Stimulated activated CD4-positive, alpha-beta T cell treated with anti-CD3 and anti-CD28 coated beads, Interleukin-4, amount 100 ng/mL, for 24 hours (primary cell): ENCODE measurements at places on chromosomes 6 and 20.

DNA sequence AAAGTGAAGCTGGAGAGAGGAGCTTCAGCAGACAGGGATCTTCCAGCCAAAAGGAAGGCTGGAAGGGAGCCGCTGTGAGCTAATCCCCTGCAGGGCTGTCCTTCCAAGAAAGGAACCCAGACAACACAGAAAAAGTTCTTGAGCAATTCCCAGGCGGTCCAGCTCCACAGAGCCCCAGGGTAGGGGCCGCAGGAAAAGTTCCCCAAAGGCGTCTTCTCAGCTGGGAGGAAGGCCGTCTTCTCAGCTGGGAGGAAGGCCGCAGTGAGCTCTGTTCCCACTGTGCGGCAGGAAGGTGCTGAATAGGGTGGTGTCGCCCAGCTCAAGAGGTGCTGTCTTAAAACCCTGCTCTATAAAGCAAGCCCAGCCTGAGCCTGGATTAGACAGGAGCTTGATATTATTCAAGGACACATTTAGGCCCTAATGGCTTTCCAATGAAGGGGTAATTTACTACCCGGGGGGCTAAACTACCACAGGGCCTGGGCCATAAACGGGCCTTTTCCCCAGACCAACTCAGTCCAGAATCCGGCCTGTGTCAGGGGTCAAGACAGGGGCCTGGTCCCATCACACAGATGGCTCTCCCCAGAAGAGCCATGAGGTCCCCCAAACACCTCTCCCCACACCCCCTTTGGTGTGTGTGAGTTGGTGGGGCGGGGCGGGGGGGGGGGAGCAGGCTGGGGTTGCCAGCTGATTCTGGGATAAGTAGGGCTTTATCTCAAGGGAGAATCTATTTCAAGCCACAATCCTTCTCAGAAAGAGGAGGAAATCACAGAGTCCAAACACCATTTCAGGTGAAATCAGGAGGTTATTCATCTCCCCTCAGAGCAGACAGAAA, 103.6 kb downstream of the NOL4L start:
- DNase-seq: no peak

- no peak for DNase-seq
These were observed 117.4 kb upstream of the RPS6KA2 start for GRCh38 chr6:166744223-166745134.

DNA sequence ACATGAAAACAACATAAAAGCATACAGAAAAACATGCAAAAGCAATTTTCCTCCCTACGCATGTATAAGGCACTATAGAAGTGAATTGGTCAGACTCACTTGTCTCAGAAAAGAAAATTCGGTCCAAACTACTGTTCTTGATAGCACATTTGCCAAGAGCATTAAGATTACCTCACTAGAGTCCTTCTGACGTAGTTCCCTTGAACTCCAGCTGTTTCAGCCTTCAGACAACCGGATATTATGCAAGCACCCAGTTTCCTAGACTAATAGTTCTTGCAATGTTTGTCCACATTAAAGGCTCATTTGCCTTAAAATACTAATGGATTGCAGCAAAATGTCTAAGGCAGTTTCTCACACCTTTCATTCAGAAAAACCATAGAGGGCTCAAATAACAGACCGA, 2.5 kb upstream of the CASS4 start:
- DNase-seq: no peak

DNA sequence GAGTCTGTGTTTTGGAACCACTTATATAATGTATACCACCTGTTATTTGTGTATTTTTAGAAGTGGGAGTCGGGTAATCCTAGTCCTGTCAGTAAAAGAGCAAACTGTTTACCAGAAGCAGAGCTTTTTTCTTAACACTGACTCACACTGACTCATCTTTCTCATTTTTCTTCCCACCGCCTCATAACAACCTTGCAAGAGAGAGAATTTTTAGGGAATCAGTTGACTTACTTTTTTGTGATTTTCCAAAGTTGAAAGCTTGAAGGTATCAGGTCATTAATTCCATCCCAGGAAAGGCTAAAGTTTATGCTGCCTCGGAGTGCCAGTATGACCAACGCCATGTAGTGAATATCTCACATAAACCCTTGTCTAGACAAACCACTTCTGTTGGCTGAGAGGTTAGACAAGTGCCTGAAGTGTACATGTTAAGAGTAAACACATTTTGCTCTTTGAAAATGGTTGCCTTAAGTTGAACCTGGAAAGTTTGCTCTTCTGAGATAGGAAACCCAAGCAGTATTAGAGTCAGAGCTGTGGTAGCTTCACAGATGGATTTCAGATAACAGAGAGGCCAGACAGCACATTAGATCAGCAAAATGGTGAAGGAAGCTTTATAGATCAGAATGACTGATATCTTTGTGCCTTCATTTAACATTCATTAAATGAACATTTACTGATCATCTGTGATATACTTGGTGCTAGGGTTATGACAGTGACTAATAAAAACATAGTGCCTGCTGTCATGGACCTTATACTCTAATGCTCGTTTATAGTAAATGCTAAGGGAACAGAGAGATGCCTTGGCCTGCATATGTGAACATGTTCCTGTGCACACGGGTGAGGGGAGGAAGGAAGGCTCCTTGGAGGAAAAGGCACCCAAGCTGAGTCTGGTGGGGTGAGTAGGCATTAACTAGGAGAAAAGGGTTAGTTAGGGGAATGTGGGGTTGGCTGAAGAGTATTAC, 29.1 kb upstream of the PKIG start:
- DNase-seq: no peak

GRCh38 chr6:119052987-119053386, 25.5 kb downstream of the FAM184A start:
- DNase-seq: no peak
